Stimulated activated CD4-positive, alpha-beta T cell treated with anti-CD3 and anti-CD28 coated beads, Interleukin-2, amount 100 ng/mL, for 24 hours (primary cell): ENCODE measurements at places on chromosomes 1 and 21.

GRCh38 chr1:55081905-55082296 is 42.6 kb downstream of the PCSK9 start:
- no peak for DNase-seq

DNA sequence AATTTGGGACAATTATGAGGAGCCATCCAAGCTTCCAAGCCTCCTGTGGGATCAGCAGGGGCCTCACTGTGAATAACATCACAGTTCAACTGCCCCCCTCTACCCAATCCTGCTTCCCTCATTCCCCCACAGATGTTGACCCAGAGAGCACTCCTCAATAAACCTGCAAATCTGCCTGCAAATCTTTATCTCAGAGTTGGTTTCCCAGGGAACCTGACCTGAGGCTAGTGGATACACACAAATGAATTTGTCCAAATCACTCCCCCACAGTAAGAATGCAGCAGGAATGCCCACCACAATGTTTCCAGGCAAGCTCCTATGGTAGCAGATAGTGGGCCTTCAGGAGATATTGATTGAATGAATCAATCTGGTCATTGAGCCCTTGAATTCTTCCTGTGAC is 56.4 kb upstream of the HIVEP3 start:
- no peak for DNase-seq

GRCh38 chr1:242824435-242824834 is 299.9 kb upstream of the PLD5 start:
- no peak for DNase-seq

GRCh38 chr1:8847990-8848389 is 30.5 kb downstream of the ENO1 start:
- DNase-seq, result no peak

DNA sequence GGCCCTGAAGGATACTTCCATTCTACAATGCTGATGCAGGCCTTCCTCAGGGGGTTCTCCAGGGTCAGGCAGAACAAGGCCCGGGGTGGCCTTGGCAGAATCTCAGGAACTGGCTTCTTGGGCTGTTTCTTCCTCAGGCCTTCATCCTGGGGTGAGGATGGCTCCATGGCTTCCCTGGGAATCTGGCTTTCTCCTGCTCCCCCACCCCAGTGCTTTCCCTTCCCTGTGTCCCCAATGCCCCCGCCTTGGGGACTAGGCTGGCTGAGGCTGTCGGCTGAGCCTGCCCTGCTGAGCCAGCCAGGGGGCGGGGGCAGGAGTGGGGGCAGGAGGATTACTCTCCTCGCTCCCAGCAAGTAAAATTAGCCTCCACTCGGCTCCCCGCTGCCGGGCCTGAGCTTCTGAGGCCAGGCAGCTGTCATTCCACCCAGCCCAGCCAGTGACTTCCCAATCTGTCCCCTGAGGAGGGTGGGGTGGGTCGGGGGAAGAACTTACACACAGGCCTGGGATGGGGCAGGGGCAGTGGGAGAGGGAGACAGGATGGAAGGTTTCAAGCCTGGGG is at the start of gene CACNA1S:
Gene CACNA1S, minus strand, starts transcription at position 254 of the 559 bp plus-strand sequence. Its CDS starts 87 bp downstream, at position 167.
- no peak for DNase-seq

DNA sequence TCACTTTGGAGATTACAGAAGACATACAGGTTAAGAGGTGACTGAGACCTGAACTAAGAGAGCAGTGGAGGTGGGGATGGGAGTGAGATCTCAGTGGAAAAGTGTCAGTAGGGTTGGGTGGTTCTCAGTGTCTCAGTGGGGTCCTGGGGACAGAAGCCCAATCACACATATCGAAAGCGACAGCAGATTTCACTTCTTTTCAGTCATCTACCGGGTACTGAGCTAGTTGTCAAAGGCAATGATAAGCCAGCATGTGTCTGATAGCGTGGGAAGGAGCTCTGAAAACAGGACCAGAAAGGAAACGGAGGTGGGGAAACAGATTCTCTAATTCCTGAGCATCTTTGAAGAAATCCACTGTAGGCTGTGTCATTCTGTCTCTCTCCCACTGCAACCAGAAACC is 59.5 kb downstream of the RHOU start:
- DNase-seq, result peak; percentile 57

- DNase-seq, result no peak
Measured at GRCh38 chr1:208835097-208835463, 590.9 kb upstream of the PLXNA2 start.
